ENCODE measurements at places on chromosomes 5 and 9. TPM values are rescaled to one million over a fixed set of nuclear protein-coding genes. Genes with fewer than 3 reads are reported as not detected.

SOX30 gene
- total RNA-seq = 0.24 TPM

CDC14B gene
- total RNA-seq = 4.8 TPM

- H3K4me3 ChIP-seq = no peak overlapping the region
- no peak for DNase-seq
- H3K27me3 ChIP-seq = no peaks in the 10 kb centered on the region
These were observed 30.3 kb downstream of the TPPP start for GRCh38 chr5:662751-663435.

GRCh38 chr9:131731237-131731636, 8.6 kb downstream of the RAPGEF1 start:
- H3K36me3 ChIP-seq = peaks cover 4% of the 10 kb centered on the region
- H3K27me3 ChIP-seq = no peaks in the 10 kb centered on the region
- peak overlapping the region; percentile 44 for H3K27ac ChIP-seq

GRCh38 chr5:73272351-73272750, 99.4 kb downstream of the TMEM174 start:
- peaks cover 6% of the 10 kb centered on the region for H3K27me3 ChIP-seq
- peaks cover 5% of the 10 kb centered on the region for H3K4me1 ChIP-seq
- no peak overlapping the region for H3K27ac ChIP-seq
- DNase-seq = no peak

- H3K36me3 ChIP-seq = no peaks in the 10 kb centered on the region
- no peak for DNase-seq
- no peaks in the 10 kb centered on the region for H3K4me1 ChIP-seq
- H3K27me3 ChIP-seq = peaks cover 26% of the 10 kb centered on the region
These were observed 139.3 kb upstream of the COL5A1 start for GRCh38 chr9:134502266-134502791.
